ENCODE measurements at places on chromosomes 3 and 15.

DNA sequence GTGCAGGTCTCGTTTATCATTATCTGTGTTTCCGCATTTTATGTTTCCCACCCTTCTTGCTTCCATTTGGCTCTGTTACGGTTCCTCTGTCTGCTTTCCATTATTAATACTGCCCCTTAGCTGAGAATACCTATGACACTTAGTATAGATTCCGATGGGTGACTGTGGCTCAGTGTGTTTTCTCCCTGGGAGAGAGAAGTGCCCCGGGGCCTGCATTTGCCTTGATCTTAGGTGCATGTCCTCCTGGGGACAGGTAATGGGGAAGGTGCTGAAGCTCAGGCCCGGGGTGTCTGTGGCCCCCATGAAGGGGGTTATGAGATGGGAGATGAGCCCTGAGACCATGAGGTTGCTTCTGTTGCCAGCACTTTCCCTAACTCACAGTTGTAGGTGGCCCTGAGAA is 43.4 kb upstream of the PCSK6 start:
- no peak for DNase-seq

GRCh38 chr15:47716516-47716915 is 789 bp upstream of the SEMA6D start:
- no peak for DNase-seq

DNA sequence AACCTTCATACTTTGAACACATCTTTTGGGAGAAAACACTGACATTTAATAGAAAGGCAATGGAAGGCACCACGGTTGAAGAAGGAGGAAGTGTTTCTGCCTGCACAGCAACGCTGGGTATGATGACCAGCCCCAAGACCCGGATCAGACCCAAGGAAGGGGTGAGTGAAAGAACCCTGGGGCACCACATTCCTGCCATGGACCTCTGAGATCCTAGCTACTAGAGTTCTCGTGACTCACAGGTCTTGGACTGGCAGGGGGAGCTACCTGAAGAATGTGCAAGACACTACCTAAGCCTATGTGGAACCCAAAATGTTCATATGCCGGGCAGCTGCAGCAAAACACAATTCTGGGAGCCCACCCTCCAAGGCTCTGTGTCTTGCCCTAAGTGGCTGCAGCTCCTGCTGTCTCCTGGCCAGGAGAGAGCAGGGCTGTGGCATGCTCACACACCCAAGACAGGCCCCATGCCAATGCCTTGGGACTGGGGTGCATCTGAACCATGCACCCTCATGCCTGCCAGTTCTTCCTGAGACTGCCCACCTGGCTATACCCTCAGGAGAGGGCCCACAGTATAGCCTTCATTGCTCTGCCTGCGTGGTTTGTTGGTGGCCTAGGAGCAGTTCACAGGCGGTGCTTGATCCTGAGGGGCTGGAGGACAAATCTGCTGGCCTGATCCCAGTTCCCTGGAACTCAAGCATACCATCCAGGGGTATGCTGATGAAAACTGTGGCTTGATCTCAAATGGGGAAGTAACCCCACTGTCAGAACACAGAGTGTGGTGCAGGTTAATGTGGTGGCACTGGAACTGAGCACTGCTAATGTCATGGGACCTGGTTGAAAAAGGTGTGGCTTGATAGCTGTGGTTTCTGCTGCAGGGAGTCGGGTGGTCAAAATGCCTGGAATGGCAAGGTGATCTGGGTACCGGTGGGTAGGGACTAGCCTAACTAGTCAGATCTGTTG is 353.3 kb upstream of the ARHGEF26 start:
- no peak for DNase-seq

DNA sequence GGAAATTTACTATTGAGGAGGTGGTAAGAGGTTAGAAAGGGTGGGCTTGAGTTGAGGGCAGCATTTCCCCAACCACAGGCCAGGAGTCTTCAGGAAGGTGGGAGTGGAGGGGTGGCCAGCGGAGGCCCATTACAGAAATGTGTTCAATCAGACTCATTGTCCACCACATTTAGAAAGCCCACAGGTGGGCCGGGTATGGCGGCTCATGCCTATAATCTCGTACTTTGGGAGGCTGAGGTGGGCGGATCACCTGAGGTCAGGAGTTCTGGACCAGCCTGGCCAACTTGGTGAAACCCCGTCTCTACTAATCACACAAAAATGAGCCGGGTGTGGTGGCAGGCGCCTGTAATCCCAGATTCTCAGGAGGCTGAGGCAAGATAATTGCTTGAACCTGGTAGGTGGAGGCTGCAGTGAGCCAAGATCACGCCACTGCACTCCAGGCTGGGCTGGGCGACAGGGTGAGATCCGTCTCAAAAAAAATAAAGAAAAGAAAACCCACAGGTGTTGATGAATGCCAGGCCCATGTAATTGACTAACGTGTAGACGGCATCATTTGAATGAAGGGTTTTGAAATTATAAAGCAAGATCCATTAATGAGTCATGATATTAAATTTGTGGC is 12.2 kb upstream of the SYNM start:
- DNase-seq = no peak

- DNase-seq = no peak
These were observed 41.4 kb downstream of the SORD start for GRCh38 chr15:45064386-45064785.

All from right kidney (tissue), 9 donors.